ENCODE measurements at places on chromosomes 3 and 15.

GRCh38 chr3:123084738-123085237, 18.0 kb downstream of the PDIA5 start:
- no peak for DNase-seq

DNA sequence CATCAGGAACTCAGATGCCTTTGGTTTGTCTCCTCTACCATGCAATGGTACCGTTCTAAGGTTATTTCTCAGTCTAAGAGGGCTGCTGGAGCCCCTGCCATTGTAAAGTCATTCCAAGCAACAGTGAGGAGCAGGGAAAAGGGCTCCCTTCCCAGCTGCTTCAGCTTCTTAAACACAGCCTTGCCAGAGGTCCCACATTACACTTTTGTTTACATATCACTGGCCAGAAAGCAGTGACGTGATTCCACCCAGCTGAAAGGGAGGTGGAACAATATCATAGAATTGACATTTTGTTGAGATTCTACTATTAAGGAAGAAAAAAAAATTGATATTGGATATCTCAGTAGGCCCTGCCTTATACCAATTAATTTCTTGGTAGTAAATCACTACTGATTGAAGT, 194.6 kb downstream of the SUCLG2 start:
- no peak for DNase-seq

- no peak for DNase-seq
Observed at GRCh38 chr3:60094392-60094947, 1044.6 kb upstream of the CFAP20DC start.

DNA sequence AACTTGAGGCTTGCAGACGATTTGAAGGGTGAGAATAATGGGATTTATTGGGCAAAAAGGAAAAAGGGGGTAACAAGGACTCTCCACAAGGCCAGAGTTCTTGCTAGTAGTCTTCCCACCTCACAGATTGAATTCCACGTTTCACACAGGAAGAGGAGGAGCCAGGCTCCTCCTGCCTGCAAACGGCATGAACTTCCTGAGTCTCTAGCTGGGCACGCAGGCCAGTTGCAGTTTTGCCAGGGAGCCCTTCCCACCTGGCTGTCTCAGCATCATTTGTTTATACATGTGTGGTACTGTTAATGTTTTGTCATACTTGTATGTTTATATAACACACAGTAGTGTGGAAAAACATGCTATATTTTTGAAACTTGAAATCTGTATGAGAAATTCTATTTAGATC, 155.0 kb downstream of the NLGN1 start:
- DNase-seq = no peak

- DNase-seq = no peak
Observed at GRCh38 chr15:42483677-42484076, 7.3 kb downstream of the ZNF106 start.

- DNase-seq = no peak
Observed at GRCh38 chr3:108189440-108189839, 32.8 kb downstream of the IFT57 start.

DNA sequence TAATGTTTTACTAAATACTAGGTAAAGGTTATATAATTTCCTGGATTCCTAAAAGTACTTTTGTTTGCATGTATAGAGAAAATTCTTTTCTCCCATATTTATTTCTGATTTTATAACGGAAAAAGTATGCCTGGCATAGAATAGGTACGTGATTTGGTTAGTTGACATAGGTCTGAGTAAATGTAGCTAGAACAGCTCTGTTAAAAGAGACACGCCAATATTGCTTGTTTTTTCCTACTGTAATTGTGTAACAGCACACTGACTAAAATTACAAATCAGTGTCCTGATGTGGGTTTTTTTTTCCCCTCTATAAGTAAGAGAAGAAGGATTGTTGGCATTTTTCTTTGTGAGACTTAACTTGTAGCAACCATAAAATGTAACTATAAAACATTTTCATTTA, 26.7 kb downstream of the KLHL24 start:
- DNase-seq = no peak

DNA sequence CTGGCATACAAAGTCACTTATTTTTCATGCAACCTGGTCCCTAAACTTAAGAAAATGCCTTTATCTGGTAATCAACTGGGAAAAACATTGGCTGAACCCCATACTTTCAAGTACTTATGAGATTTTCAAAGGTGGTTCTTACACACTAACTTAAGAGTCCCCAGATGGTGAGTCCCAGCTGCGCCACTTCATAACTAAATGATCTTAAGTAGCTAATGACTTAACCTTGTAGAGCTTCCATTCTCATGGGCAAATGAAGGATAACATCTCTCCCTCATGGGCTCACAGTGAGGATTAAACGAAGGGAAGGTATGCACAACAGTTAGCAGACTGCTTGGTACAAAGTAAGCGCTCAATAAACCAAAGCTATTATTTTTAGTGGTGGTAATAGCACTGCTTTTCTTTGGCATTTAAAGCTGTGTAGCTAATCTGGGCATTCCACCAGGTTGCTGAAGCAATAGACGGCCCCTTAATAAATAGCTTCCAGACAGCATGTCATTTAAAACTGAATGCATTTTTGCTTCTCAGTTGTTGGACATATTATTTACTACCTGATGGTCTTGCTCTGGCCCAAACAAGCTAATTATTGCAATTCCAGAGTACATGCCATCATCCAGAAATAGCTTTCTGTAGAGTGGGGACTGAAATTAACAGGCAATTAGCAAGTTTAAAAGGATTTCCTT, 55.4 kb downstream of the LIPC start:
- DNase-seq = no peak

DNA sequence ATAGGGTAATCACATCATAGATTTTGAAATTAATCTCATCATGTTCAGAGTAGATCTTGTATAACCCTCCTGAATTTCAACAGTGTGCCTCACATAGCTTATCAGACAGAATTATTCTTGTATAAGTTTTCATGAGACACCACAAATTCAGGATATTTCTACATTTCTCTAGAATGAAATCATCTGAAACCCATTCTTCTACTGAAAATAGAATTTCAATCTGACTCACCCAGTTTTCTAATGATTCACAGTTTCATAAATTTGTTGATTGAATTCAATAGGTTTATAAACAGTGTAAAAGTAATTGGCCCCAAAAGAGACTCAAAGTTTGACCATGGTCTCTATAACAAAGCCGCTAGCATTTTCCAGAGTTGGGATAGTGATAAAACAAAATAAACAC, 1082.6 kb upstream of the EPHA6 start:
- no peak for DNase-seq

- no peak for DNase-seq
Observed at GRCh38 chr15:58472821-58473581, 41.2 kb downstream of the LIPC start.

- DNase-seq = no peak
Observed at GRCh38 chr3:187210545-187211327, 13.4 kb downstream of the RTP1 start.

GRCh38 chr3:97983933-97984491, 11.8 kb upstream of the RIOX2 start:
- no peak for DNase-seq
